ENCODE measurements at places on chromosomes 16 and 17. TPM values are rescaled to one million over a fixed set of nuclear protein-coding genes. Genes with fewer than 3 reads are reported as not detected.

RCVRN gene
- not detected for total RNA-seq

HOXB13 gene
- 122 TPM for total RNA-seq

GRIN2A gene
- total RNA-seq = 0.40 TPM

TELO2 gene
- 76.0 TPM for total RNA-seq

ATP2A3 gene
- total RNA-seq = 308 TPM

FBXO39 gene
- total RNA-seq = not detected

- H3K4me1 ChIP-seq = peaks cover 4% of the 10 kb centered on the region
- H3K27me3 ChIP-seq = no peaks in the 10 kb centered on the region
- H3K4me3 ChIP-seq = no peak overlapping the region
- DNase-seq = no peak
- no peak overlapping the region for H3K27ac ChIP-seq
These were observed 22.3 kb downstream of the SRP68 start for GRCh38 chr17:76049836-76050537.

- H3K4me1 ChIP-seq = peaks cover 38% of the 10 kb centered on the region
- no peaks in the 10 kb centered on the region for H3K36me3 ChIP-seq
- H3K4me3 ChIP-seq = no peak overlapping the region
- H3K27ac ChIP-seq = no peak overlapping the region
- DNase-seq = no peak
These were observed 17.7 kb downstream of the NAA60 start for GRCh38 chr16:3461151-3461550.

DNA sequence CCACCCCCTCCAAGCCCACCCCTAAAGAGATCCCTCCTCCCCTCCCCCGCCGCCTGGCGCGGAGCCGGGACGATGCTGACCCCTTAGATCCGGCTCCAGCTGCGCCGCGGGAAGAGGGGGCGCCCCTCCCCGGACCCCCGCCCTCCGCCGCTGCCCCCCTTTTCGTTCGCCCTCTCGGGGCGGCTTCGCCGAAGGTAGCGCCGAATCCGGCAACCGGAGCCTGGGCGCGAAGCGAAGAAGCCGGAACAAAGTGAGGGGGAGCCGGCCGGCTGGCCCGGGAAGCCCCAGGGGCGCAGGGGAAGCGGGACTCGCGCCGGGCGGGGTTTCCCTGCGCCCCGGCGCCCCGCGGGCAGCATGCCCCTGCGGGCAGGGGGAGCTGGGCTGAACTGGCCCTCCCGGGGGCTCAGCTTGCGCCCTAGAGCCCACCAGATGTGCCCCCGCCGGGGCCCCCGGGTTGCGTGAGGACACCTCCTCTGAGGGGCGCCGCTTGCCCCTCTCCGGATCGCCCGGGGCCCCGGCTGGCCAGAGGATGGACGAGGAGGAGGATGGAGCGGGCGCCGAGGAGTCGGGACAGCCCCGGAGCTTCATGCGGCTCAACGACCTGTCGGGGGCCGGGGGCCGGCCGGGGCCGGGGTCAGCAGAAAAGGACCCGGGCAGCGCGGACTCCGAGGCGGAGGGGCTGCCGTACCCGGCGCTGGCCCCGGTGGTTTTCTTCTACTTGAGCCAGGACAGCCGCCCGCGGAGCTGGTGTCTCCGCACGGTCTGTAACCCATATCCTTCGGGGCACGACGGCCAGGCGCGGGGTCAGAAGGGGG, 623 bp downstream of the CACNA1G start:
- peaks cover 22% of the 10 kb centered on the region for H3K4me1 ChIP-seq
- no peak for DNase-seq
- H3K27me3 ChIP-seq = peaks cover 58% of the 10 kb centered on the region
- no peak overlapping the region for H3K27ac ChIP-seq

DNA sequence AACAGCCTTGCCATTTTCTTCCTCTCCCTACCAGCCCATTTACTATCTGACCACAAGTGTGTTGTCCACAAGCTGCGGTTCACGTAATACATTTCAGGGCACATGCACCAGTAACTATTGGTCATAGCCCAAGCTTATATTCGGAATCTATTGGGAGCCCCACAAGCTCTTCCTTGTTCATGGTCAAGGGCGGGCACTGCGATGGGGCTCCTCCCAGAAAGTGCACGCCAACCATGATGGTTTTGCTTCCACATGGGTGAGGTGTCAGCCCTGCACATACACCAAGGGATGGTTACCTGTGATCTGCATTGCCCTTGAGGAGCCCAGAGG, 12.1 kb downstream of the THRA start:
- H3K27ac ChIP-seq = peak overlapping the region; percentile 68
- H3K27me3 ChIP-seq = no peaks in the 10 kb centered on the region
- no peak overlapping the region for H3K4me3 ChIP-seq
- H3K36me3 ChIP-seq = no peaks in the 10 kb centered on the region
- H3K4me1 ChIP-seq = peaks cover 55% of the 10 kb centered on the region

DNA sequence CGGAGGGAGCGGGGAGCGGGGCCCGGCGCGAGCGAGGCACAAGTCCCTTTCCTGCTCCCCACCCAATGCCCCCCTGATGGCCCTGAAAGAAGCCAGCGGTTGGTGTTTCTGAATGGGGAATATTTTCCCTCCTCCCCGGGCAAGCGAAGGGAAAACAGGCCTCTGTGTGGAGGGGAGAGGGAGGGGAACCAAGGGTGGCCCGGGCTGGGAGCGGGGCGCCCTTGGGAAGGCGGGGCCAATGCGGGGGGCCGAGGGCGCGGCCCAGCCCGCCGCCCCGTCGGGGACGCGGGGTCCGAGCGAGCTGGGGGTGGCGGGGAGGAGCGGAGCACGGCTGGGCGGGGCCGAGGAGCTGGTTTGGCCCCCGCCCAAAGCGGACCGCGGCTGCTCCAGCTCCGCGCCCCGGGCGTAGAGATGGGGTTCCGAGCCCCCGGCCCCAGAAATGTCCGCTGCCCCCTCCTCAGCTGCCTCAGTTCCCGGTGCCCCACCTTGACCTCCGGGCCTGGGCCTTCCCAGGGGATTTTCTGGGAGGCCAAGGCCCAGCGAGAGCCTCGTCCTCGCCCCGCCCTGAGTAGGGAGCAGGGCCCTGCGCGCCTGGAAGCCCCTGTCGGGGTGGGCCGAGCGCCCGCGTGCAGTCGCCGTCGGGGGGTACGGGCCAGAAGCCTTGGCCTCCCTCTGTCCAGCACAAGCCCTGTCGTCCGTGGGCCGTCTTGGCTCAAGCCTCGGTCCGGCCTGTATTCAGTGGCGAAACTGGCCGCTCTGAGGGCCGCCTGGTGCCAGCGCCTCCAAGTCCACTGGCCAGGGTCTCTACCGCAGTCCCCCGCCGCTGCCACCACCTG, 3.9 kb upstream of the HEXIM1 start:
- peaks cover 8% of the 10 kb centered on the region for H3K4me1 ChIP-seq
- no peaks in the 10 kb centered on the region for H3K27me3 ChIP-seq
- H3K36me3 ChIP-seq = no peaks in the 10 kb centered on the region
- peak overlapping the region; percentile 79 for H3K27ac ChIP-seq
- peak overlapping the region; percentile 30 for H3K4me3 ChIP-seq

DNA sequence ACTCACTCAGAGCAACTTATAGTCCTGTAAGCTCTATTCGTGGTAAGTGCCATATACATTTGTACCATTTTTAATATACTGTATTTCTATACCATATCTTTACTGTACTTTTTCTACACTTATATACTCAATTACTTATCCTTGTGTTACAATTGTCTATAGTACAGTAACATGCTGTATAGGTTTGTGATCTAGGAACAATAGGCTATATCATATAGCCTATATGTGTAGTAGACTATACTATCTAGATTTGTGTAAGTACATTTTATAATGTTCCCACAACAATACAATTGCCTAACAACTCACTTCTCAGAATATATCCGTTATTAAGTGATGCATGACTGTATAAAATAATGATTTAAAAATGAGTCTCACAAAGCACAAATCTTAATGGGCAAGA, 123.3 kb upstream of the NACA2 start:
- H3K27me3 ChIP-seq = no peaks in the 10 kb centered on the region
- H3K4me1 ChIP-seq = no peaks in the 10 kb centered on the region

DNA sequence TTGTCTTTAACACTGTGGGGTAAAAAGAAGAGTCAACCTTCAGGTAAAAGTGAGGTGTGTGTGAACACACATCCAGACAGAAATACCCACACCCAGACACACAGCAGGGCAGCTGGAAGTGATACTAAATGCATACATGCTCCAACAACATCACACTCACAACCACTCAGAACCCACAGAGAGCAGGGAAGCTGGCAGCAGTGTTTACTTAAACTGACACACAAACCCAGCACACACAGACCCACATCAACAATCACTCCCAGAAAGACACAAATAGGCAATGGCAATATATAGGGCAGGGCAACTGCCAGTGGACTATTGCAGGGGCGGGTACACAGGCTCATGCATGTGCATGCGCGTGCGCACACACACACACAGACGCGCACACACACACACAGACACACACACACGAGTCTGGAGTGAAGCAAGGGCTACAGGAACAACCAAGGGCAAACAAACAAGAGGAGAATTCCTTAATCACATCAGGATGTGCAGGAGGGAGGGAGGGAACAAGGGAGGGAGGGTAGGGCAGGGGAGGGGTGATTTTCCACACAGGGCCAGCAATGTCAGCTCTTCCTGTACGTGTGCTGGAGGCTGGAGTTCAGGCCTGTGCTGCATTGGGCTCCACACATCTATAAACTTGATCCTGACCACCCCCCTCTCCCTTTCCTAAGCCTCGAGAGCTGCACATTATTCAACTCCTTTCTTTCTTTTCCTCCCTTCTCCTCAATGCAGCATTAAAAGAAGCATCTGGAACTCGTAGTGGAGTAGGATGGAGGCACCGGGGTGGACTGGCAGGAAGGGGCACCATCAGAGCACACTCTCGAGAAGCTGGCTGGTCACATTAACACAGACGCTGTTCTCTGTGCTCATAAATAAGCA, 30.1 kb downstream of the HIC1 start:
- H3K27ac ChIP-seq = peak overlapping the region; percentile 96
- H3K27me3 ChIP-seq = no peaks in the 10 kb centered on the region
- no peaks in the 10 kb centered on the region for H3K36me3 ChIP-seq
- H3K4me1 ChIP-seq = peaks cover 23% of the 10 kb centered on the region

DNA sequence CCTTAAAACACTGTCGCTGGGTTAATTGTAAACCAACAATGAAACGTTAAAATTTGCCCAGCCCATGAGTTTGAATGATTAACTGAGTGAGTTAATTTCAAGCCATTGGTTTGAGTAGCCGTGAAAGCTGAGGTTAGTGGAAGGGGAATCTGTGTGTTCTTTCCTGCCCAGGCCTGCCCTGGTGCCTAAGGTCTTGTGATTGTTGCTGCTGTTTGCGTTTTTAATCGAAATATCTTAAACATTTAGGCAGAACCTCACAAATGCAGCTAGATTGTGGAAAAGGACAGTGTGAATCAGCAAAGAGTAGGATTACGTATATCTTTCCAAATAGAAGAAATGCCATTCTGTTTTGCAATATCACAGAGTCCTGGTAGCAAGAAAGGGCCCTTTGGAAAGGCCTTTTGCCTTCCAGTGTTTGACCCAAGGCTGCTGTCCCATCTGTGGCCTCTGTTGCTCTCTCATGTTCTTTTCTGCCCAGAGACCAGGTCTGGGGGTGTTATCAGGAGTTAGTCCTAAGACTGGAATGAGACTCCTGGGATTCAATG, 113.8 kb downstream of the MSI2 start:
- H3K4me3 ChIP-seq = no peak overlapping the region
- H3K27ac ChIP-seq = no peak overlapping the region
- no peak for DNase-seq
- H3K27me3 ChIP-seq = no peaks in the 10 kb centered on the region
- no peaks in the 10 kb centered on the region for H3K36me3 ChIP-seq

DNA sequence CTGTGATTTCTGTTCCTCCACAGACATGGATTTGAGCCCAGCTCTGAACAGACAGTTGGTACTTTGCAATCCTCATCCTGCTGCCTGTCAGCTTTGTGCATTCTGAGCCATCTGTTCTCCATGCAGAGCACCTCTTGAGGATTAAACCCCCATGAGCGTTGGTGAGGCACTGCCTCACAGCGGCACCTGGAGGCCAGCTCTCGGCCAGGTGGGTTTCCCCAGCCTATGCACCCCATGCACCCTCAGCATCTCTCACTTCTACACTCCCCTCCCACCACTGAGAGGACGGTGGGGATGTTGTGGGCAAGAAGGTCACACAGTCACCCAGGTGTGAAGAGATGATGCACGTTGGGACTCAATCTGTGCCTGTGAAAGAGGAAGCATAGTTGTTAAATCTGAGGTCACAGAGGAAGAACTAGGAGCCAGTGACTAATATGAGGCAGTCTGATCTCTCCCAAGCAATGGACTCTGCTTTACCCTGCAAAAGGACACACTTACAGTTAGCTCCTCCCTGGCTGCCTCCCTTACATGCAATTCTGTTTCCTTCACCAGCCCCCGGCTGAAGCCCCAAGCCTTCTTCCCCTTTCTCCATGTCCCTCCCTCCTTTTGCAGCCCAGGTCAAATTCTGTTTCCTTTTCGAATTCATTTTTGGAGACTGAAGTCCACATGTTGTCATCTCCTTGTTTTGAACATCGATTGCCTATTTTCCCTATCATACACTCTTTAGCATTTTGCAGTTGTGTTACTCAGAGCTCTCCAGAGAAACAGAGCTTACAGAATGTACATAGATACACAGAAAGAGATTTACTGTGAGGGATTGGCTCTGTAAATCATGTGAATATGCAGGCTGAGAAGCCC, 58.5 kb downstream of the HS3ST3B1 start:
- H3K27me3 ChIP-seq = no peaks in the 10 kb centered on the region
- no peaks in the 10 kb centered on the region for H3K4me1 ChIP-seq
- no peak overlapping the region for H3K4me3 ChIP-seq
- H3K36me3 ChIP-seq = no peaks in the 10 kb centered on the region

- H3K27ac ChIP-seq = peak overlapping the region; percentile 9
- no peaks in the 10 kb centered on the region for H3K36me3 ChIP-seq
- H3K4me1 ChIP-seq = no peaks in the 10 kb centered on the region
- no peak overlapping the region for H3K4me3 ChIP-seq
These were observed 9.5 kb upstream of the FZD2 start for GRCh38 chr17:44547625-44548267.

DNA sequence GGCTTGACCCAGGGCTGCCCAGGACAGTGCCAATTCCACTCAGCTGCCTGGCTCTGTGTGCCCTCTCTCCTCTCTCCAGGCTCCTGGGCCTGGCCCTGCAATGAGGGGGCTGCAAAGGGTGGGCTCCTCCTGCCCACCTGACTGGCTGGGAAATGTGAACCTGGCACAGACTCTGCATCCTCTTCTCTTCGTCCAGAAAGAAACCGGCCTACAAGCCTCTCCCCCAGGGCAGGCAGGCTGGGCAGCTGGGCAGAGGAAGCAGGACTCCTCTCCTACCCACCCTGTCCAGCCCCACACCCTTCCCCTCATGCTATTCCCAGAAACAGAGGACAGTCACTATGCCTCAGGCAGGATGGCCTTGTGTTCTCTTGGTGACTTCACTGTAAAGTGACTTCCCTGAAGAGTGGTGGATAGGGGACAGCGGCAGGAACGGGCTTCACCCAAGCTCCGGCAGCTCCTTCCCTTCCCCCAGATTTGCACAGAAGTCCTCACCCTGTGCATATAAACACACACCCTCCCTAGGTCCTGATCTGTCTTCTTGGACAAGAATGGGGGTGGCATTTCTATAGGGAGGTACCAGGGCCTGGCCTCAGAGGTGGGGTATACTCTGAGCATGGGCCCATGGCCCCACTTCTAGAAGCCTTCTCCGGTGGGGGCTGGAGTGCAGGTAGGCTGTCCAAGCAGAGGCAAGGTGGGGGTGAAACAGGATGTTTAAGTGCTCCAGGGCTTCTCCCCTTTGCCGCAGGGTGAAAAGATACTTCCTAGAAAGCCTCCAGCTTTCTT, 4.9 kb upstream of the STAT5A start:
- peaks cover 7% of the 10 kb centered on the region for H3K4me1 ChIP-seq
- H3K36me3 ChIP-seq = no peaks in the 10 kb centered on the region
- H3K27me3 ChIP-seq = no peaks in the 10 kb centered on the region
- no peak overlapping the region for H3K4me3 ChIP-seq

- H3K4me3 ChIP-seq = no peak overlapping the region
- H3K36me3 ChIP-seq = no peaks in the 10 kb centered on the region
- no peak overlapping the region for H3K27ac ChIP-seq
- no peaks in the 10 kb centered on the region for H3K27me3 ChIP-seq
These were observed 186.6 kb upstream of the SALL1 start for GRCh38 chr16:51337662-51338061.

Measured in colonic mucosa (tissue), 4 donors.